Left ventricle myocardium superior (tissue), 1 donor: ENCODE measurements at places on chromosomes 16 and 17.

GRCh38 chr17:21376759-21377690 is 868 bp downstream of the KCNJ12 start:
- peak; percentile 66 for DNase-seq

DNA sequence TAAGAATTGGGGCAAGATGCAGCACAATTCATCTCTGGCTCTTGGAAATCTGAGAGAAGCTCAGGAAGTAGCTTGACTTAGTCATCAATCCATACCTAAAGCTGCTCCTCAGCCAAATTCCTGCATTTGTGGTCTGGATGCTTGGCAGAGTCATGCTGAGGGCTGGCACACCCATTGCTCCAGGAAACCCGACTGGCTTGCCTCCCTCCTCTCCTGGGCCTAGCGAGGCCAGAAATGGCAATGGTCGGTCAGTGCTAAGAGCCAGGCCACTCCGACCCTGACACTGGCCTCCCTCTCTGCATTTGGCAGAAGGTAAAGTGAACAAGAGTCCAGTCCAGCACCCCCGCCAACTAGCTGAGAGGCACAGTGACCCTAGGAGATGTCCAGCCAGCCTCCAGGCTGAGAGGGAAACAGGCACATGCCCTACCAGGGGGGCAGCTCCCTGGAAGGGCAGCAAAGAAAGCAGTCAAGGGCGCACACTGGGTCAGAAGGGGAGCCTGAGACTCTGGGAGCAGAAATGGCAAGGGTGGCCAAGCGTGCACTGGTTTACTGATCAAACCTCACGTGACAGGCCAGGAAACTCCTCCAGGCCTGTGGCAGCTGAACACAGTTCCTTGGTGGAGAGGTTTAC is 10.0 kb downstream of the POLDIP2 start:
- no peak for DNase-seq

GRCh38 chr16:85611444-85612190 is 1.5 kb upstream of the GSE1 start:
- peak; percentile 91 for DNase-seq

- no peak for DNase-seq
Measured at GRCh38 chr16:50671644-50672260, 9.4 kb downstream of the SNX20 start.

GRCh38 chr17:7176841-7177190 is 2.4 kb downstream of the ASGR1 start:
- DNase-seq, result no peak

DNA sequence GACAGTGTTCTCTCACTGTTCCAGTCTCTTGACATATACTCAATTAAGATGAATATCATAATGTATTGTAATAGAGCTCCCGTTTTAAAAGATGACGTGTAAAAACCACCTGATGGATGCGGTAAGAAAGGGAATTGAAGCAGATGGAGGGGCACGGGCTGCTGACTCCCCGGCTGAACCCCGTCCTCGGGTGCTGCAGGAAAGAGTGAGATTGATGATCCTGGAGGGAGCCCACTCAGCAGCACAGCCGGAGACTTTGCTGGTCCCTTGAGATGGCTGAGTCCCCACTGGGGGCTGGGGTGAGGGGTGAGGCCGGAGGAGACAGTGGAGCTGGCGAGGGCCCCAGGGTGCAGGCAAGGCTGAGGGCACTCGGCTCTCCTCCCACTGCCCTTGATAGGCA is 217.4 kb downstream of the RPTOR start:
- DNase-seq, result no peak

DNA sequence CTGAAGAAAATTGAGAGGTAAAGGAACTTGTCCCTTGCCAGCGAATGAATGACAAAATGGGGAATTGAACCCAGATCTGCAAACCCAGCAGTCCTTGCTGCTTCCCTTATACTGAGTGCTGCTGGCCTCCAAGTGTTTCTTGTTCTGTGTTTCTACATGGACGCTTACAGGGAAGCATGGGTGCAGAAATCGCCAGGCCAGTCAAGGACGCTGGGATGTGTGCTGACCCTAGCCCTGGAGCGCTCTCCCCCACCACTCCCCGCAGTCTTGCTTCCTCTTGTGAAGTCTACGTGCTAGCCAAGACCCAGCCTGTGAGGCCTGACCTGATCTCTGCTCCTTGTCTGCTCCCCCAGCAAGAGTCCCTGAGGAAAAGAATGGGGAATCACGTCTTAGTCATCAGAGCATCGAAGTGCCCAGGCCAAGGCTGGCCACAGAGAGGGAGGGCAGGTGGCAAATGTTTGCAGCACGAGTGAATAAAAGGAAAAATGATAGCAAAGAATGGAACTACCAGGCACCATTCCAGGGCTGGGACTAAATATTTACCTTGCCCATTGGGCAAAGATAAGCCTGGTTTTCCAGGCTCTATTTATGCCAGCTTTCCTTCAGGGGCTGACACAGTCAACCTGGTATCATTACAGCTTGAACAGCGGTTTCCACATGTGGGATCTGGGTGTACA is 17.4 kb downstream of the CA4 start:
- no peak for DNase-seq

DNA sequence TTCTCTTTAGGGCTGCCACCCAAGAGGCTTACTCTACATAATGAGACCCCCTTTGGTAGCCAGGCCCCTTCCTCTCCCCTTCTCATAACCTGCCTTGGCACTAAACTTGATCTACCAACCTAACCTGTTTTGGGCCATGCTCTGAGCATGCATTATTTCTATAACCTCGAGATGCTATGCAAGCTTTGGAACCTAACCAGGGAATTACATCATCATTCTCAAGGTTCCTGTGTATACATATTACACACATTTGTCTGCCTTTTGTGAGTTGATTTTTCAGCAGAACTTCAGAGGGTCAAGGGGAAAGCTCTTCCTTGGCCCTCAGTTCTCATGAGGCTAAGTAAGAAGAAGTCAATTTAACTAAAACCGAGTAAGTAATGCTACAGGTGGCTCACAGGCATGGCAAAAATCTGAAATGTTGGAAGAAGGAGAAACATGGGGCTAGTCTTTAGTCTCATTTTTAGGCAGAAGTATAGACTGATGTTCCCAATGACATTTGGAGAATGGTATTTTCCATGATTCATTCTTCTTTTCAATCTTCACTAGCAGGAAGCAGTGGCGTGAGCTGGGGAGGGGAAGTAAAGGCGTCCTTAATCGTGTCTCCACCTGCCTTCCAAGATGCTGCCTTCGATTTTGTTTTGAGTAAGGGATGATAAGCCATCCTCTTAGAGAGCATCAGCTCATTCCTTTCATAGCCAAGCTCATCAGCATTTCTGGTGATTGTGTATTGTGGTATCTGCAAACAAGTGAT is 308.4 kb downstream of the ABCC12 start:
- no peak for DNase-seq

DNA sequence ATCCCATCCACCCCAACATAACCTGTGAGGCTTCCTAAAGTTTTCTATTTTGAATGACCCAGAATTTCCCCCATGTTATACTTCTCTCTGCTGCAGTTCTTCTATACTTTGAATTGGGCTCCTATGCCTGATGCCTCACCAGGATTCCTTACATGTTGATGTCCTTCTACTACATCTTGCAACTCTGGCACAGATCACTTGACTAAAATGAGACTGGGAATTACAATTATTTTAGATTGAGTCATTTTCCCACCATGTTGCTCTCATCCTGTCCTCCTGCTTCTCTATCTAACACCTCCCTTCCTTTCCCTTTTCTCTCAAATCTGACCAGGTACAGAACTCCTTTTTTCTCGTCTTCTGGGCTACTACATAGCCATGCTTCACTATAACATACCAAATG is 314.0 kb upstream of the KCNJ16 start:
- no peak for DNase-seq

GRCh38 chr17:32916134-32916533 is 11.8 kb upstream of the TMEM98 start:
- no peak for DNase-seq

- DNase-seq, result no peak
Measured at GRCh38 chr17:55186937-55187770, 77.6 kb upstream of the HLF start.

DNA sequence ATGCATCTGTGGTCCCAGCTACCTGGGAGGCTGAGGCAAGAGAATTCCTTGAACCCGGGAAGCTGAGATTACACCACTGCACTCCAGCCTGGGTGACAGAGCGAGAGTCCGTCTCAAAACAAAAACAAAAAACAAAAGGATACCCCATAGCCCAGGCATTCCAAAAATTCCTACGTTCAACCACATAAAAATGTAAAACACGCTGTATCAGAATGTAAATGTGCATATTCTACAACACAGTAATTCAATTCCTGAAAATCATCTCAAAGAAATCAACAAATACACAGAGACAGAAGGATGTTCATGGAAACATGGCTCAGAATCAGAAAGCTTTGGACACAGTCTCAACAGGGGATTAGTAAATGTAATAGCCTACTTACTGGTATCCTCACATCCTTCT is 33.0 kb downstream of the COG7 start:
- DNase-seq, result no peak

GRCh38 chr16:2912330-2913199 is 834 bp downstream of the FLYWCH1 start:
- peak; percentile 58 for DNase-seq

DNA sequence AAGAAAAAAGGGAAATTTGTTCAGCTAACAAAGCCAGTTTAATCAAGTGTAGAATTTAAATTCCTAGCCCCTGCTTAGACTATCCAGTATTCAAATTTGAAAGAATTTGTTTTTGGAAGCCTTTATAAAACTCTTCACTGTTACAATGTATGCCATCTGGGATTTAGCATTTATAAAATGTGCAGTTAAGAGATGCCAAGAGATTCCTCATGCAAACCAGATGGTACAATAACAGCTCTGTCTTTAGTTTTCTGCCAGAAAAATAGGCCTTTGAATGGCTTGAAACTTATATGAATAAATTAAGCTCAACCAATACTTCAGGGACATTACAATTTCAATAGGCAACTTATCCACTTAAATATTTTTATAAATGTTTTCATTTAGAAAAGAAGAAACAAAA is 6.8 kb upstream of the ANKS4B start:
- no peak for DNase-seq

- DNase-seq, result peak; percentile 84
Measured at GRCh38 chr17:32253117-32253611, 12.5 kb upstream of the RHBDL3 start.

- no peak for DNase-seq
Measured at GRCh38 chr17:6374271-6374691, 60.6 kb downstream of the AIPL1 start.

- DNase-seq, result no peak
Measured at GRCh38 chr17:76296186-76296585, 11.9 kb downstream of the QRICH2 start.

GRCh38 chr17:37605813-37606505 is 3.3 kb downstream of the SYNRG start:
- no peak for DNase-seq

DNA sequence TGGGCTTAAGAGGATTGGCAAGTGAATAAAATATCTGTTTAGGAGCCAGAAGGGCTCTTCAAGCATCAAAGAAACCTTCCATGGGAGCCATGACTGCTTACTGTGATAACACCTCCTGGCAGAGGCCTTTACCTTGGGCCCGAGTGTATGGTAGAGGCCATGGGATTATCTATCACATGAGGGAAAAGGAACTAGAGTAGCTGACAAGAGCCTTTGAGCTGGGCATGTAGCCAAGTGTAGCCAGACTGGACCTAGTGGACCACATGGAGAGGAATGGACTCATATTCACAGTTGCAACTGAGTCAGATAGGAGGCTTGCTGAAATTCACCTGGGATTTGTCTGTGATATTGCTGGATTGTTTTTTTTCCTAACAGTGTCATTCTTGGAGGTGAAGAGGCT is 276.0 kb upstream of the ZFHX3 start:
- DNase-seq, result no peak

DNA sequence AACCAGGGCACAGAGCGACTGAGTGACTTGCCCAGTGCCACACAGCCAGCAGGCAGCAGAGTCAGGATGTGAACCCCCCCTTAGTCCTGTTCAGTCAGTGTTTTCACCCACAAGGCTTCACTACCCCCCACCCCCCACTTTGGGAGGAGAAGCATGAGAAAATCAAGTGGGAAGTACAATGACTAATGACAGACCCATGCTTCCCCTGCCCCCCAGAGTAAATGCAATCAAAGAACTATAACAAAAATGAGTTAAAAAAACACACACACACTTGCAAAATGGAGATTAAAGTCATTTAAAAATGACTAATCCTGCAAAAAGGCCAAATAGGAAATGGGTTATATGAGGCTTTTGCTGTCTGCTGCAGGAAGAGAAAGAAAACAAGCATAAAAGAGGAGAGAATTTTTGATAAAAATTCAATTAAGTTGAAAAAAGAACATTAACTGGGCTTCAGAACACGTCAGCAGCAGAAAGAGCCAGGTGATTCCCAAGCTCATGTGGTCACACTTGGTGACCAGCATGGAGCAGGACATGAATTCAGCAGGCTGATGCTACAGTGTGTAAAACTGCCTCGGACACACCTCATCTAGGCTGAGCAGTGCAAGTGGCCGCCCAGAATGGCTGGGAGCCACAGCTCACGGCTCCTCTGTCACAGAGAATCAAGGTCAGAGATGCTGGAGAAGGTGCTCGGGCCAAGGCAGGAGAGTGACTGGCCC is 212.3 kb downstream of the ZNF423 start:
- no peak for DNase-seq

DNA sequence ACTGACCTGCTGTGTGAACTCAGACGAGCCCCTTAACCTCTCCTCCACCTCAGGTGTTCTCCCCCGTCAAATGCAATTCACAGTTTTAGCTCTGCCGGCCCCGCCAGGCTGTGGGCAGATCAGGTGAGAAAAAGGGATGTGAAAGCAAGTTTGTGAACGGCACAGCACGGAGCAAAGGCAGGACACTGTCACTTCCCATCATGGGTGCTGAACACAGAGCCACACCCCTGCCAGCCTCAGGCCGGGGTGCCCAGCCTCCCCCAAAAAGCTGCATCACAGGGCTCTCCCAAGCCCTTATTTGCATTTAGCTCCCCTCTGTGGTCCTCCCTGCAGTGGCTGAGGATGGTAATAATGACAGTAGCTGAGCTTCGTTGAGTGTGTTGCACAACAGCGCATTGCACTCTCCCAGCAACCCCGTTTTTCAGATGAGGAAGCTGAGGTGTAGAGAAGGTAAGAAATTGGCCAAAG is 88.8 kb upstream of the TNRC6C start:
- peak; percentile 36 for DNase-seq

- DNase-seq, result no peak
Measured at GRCh38 chr16:3503523-3503922, 2.7 kb downstream of the CLUAP1 start.
